ENCODE measurements at places on chromosomes 3 and 15. TPM values are rescaled to one million over a fixed set of nuclear protein-coding genes. Genes with fewer than 3 reads are reported as not detected.

Gene PPIP5K1
- total RNA-seq = 19.8 TPM

Gene IL12A
- 0.56 TPM for total RNA-seq

- DNase-seq = no peak
These were observed 250.3 kb downstream of the SLC9A9 start for GRCh38 chr3:143597774-143598652.

Gene MORC1
- total RNA-seq = not detected

DNA sequence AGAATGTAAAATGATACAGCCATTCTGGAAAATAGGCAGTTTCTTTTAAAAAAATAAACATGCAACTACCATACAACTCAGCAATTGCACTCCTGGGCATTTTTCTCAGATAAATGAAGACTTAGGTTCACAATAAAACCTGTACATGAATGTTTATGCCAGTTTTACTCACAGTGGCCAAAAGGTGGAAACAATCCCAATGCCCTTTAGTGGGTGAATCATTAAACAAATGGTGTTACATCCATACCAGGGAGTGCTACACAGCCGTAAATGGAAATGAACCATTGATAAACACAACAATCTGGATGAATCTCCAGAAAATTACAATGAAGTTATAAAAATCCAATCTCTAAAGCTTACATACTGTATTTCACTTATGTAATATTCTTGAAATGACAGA is 140.3 kb downstream of the ADAMTSL3 start:
- no peak for DNase-seq

DNA sequence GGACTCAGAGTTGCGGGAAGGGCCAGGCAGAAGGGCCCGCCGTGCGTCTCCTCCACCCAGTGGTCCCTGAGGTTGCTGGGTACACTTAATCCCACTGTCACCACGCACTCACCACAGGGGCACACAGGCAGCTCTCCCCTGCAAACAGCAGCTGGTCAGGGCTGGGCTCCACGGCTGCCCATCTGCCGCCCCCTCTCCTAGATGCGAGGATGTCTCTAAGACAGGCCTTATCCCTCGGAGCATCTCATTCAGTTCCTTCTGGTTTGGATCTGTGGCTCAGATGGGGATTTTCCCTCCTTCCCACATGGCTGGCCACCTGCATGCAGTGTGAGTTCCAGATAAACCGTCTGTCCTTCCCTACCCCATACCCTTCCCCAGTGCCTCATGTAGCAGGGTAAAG is 26.3 kb downstream of the MRPS11 start:
- no peak for DNase-seq

DNA sequence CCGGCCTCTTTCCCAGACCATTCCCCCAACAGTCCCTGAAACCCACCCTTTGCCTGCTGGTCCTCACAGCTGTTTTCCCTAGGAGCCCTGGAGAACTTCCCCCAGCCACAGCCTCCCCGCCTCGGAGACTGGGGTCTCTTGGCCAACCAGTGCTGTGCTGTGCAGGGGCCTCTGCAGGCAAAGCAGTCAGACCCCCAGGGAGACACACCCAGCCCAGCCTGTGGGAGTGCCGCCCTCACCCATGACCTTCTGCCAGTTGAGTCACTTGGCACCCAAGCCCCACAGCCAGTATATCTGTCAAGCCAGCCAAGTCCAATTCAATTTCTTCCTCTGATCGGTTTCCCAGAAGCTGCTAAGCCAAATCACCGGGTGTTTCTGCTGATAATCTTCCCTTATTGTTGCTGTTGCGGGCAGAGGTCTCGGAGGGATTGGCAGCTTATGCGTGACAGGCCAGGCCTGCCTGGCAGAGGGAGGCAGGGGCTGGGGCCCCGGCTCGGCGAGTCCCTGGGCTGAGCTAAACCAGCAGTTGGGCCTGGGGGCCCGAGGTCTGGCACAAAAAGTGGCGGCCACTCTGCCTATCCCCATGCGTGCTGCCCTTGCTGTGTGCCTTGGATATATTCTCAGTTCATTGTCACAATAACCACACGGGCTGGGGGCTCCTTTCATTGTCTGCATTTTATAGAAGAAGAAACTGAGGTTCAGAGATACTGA is 65.6 kb upstream of the SLC6A1 start:
- no peak for DNase-seq

Gene ZNF774
- 7.0 TPM for total RNA-seq
